Aorta (tissue), 5 donors: ENCODE measurements at places on chromosomes 13 and 19.

DNA sequence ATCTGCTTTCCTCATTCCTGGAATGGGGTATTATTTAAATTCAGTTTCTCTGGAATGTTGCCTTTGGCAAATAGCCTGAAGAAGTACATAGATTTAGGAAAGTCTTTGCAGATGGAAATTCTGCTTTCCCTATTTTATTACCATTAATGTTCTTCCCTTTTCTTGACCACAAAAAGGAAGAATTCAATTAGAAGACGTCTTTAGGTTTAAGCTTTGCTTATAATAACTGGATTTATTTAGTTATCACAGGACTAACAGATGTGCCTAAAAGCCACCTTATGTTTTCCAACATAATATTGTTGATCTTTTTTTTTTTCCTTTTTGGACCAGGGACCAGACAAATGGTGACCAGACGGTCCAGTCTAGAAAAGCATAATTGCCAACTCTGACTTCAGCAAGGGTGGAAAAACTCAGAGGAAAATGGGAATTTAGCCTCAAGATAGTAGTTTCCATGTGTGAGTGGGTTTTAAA is 210.1 kb upstream of the SPRY2 start:
- DNase-seq, result no peak

- DNase-seq, result no peak
Measured at GRCh38 chr13:92074658-92075057, 676.2 kb downstream of the GPC5 start.

DNA sequence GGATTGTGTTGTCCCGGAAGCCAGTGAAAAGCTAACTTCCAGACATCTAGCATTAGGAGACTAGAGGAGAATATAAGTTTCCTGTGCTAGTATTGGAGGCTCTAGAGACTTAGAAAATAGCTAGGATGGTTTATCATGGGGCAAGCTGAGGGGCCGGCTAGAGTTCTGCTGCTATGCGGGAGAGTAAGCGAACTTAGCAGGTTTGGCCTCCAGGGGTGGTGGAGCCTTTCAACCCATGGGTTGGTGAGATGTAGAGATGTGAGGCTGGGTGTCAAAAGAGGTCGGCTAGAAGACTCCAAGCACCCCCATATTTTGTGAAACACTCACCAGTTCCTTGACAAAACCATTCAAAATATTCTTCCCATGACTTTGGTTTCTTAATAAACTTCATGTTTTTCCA is 4.4 kb downstream of the SULT2A1 start:
- DNase-seq, result no peak

- DNase-seq, result no peak
Measured at GRCh38 chr13:102839462-102839861, 6.4 kb upstream of the ERCC5 start.

DNA sequence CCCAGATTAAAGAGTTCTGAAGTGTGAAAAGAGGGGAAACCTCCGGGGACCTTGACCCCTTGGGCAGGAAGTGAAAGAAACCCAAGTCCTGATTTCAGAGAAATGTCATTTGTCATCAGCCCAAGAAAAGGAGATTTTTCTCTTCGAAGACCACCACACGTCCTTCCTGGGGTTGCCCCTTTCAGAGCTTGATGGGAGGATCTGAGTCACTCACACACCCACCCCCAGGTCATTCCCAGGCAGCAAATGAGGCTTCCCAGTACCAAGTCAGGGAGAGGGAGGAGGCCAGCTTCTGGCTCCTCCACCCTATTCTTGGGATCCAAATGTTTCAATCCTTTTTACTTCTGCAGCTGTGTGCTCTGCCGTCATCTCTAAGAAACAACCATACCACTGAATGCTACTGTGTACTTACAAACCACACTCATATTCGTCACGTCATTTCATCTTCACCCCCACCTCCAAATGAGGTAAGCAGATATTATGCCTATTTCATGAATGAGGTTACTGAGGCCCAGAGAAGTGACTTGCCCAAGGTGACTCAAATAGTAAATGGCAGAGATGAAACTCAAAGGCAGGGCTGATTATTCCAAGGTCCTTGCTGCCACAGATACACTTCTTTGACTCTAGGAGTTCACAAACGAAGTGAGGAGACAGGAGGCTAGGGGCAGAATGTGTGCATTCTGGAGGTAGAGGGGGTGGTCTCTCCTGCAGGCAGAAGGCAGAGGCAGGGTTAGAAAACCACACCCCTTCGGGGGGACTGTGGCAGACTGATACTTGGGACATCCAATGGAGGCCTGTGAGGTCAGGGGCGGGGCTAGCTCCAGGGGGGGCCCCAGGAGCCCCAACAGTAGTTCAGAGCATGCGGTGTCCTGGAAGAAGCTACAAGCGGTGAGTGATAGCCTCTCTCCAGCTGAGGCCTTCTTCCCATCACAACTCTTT is 5.0 kb upstream of the KMT2B start:
- DNase-seq, result no peak

DNA sequence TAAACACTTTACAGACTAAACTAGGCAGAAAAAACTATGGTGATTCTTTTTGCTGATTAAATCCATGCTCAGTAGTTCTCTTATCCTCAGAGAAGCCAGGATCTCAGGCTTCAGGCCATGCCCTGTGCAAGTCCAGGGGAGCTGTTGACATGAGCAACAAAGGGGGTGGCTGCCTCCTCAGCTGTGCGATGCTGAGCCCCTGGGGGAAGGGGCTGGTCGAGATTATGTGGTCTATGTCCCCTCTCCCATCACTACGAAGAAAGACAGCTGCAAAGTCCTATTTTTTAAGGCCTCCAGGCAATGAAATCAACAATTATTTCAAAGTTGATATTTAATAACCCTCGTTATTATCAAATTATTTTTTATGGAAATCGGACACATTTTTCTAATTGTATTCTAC is 37.0 kb downstream of the IRS2 start:
- no peak for DNase-seq

- no peak for DNase-seq
Measured at GRCh38 chr19:42303101-42303464, 659 bp upstream of the PAFAH1B3 start.

DNA sequence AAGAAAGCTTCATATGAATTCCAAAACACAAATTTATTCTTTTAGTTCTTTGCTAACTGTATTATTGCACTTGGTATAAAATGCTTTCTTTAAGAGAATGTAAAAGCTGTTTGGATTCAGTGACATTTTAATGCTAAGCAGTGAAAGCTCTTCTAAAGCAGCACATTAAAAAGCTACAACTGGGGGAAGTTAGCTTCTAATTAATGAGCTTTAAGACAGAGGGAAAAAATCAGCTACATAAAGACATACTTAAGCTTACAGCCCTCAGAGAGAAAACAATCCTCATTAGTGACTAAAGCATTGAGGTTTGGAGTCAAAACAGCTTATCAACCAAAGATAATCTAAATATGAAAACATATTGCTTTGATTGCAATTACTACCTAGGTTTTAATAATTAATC is 1222.2 kb upstream of the SPRY2 start:
- no peak for DNase-seq

GRCh38 chr13:99687723-99688397 is 186.6 kb downstream of the TM9SF2 start:
- DNase-seq, result no peak

DNA sequence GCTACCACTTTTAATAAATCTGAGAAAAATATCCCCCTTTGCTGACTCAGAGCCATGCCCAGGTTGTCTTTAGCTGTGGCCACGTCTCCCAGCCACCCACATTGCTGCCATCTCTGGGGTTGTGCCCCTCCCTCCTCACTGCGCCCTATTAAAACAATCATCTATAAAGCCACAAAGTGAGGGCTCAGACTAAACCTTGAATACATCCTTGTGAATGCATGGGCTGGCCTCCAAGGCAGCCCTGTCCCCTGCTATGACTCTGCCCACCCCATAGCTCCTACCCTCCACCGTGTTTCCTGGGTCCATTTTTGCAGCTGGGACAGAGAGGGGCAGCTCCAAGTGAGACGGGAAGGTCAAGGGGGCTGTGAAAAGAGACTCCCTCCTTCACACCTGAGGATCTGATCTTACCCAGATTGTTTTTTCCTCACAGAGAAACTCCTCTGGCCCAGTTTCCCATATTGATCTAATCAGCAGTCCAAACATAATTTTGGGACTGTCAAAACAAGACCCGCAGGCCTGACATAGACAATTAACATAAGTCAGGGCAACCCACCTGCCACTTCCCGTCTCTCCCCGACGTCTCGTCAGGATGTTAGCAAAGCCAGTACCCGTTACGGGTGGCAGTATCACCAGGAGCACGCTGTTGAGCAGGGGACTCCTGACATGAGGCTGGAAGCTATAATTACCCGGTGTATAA is 199.0 kb downstream of the KATNAL1 start:
- no peak for DNase-seq

- peak; percentile 68 for DNase-seq
Measured at GRCh38 chr13:113086031-113086750, 19.4 kb upstream of the F7 start.

DNA sequence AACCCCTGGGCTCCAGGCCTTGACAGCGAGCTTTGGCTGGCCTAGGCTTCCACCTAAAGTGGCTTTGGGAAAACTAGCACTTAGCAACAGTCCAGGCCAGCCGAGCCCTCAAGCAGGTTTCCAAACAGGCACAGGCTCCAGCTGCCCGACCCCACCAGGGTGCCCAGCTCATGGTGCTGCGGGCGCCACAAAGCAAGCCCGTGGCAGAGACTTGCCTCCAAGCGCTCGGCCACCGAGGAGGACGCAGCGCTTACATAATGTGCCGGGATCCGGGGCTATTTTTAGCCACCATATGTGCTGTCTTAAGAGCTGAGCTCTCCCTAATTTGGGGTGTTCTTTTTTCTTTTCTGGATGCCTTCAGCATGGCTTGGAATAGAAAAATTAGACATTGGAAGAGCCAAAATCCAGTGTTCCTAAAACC is 56.1 kb upstream of the F7 start:
- peak; percentile 77 for DNase-seq

DNA sequence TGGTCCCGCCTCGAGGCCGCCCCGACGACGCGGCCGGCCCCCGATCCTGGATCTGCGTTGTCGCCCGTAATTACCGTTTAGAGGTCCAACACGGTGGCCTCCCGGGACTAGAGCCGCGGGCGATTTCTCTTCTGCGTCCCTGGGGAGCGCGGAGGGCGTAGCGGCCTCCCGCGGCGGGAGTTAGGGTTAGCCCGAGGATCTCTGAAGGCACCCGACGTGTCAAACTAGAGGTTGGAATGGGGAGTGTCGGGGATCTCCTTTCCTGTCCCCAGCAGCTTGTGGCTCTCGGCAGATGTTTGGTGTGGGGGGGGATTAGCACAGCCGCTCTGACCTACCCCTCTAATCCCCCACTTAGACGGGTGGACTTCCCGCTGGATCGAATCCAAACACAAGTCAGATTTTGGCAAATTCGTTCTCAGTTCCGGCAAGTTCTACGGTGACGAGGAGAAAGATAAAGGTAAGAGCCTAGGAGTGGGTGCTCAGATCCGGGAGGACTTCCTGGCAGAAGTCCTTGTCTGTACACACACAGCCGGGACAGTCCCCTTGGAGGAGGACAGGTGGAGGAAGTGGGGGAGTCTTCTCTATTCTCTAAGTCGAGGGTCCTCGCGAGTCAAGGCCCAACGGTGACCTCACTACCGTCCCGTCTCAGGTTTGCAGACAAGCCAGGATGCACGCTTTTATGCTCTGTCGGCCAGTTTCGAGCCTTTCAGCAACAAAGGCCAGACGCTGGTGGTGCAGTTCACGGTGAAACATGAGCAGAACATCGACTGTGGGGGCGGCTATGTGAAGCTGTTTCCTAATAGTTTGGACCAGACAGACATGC is 581 bp downstream of the CALR start:
- no peak for DNase-seq

GRCh38 chr19:1411255-1412191 is 4.1 kb downstream of the DAZAP1 start:
- peak; percentile 70 for DNase-seq

- DNase-seq, result no peak
Measured at GRCh38 chr13:35936246-35936978, 194.8 kb downstream of the DCLK1 start.

DNA sequence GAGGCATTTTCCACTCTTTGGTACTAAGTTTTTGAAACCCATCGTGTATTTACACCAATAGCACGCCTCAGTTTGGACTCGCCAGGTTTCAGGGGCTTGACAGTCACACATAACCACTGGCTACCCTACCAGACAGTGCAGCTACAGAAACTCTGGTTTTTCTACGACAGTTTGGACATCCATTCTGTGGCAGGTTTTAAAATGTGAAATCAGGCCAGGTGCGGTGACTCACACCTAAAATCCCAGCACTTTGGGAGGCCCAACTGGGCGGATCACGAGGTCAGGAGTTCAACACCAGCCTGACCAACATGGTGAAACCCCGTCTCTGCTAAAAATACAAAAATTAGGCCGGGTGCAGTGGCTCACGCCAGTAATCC is 13.2 kb downstream of the KDELR1 start:
- no peak for DNase-seq

DNA sequence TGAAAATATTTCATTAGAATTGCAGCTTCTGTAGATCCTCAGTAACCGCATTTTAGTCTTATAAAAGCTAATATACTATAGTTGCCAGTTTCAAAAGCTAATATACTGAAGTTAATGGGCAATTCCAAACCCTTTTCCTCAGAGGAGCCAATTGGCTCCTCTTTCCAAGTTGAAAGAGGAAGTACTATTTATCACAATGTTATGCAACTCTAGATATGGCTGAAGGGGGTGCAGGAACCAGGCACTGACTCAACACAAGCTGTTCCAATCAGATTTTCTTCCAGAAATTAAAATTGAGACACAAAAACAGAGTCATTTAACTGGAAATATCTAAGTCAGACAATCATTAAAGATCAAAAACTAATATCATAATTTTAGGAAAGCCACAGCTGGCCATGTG is 258.9 kb downstream of the PCDH20 start:
- no peak for DNase-seq

DNA sequence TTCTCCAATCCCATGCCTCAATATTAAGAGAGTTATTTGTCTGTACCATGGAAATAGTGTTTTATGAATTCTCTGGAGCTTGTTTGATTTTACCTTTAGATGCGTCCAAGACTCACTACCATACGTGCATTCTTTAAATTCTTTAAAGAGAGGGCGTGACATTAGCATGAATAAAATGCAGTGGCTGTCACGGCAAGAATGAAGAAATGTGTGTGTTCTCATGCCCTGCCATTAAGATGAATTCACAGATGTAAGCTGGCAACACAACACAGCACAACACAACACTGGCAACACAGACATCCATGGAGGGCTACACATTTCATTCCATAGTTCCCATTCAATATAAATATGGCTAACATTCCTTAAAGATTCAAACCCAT is 213.4 kb downstream of the ENOX1 start:
- DNase-seq, result no peak
